Adipocyte (in vitro differentiated cells): ENCODE measurements at places on chromosomes 7 and 10.

GRCh38 chr7:78510580-78511188 is 712.1 kb downstream of the PHTF2 start:
- peak; percentile 77 for DNase-seq

- no peak for DNase-seq
These were observed 493.6 kb downstream of the PTPRN2 start for GRCh38 chr7:158094046-158094445.

GRCh38 chr7:79692015-79692414 is 238.5 kb upstream of the MAGI2 start:
- DNase-seq = peak; percentile 69

- peak; percentile 34 for DNase-seq
These were observed 201.6 kb downstream of the MBL2 start for GRCh38 chr10:52571018-52571417.

GRCh38 chr10:114304571-114305421 is 65.7 kb downstream of the VWA2 start:
- peak; percentile 7 for DNase-seq

DNA sequence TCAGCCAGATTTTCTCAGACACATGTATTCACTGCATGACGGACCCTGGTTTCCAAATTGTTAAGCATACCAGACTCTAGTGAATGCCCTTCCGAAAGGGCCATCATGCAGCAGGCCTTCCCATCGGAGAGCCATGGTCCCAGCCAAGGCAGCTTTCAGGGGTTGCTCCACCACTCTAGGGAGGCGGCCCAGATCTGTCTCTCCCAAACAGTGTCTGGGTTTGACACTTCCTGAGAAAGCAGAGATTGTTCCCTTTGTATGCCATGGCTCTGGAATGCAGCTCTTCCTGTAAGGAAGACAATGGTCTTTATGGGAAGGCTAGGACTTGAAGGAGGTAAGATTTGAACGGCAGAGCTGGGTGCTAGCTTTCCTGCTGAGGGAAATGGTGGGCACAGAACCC is 178.8 kb upstream of the BMPER start:
- DNase-seq = no peak

DNA sequence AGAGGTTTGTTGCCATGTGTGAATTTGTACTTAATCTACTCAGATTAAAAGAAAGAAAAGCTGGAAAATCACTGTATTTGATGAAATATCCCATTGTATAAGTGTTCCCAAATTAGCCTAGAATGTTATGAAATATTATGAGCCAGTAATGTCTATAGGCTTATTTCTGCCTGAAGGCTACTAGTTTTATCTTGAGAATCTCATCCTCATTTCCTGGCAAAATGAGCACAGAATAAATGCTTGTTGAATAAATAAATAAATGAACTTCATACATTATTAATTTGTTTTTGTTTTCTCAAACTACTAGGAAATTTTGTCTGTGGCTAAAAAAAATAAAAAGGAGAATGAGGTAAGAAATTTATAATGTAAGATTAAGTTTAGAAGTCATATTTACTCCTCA is 25.5 kb downstream of the HELLS start:
- peak; percentile 16 for DNase-seq

- no peak for DNase-seq
These were observed 234.0 kb downstream of the TNS3 start for GRCh38 chr7:47347816-47348385.

DNA sequence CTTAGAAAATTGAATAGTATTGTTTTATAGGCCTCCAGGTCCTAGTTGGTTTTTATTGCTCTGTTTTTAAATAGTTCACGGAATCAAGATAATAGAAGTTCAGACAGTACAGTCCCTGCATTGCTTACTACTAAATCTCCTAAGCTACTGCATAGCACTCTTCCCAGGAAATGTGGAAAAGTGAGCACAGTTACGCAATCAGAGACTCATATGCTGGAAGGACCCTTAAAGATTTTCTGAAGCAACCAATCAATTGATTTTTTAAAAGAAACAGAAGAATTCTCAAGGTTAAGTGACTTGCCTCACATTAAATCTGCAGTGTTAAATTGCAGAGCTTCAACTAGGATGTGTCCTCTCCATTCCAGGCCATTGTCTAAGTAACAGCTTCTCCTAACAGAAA is 23.1 kb upstream of the DIP2C start:
- no peak for DNase-seq

GRCh38 chr7:139842401-139843210 is 13.5 kb downstream of the TBXAS1 start:
- no peak for DNase-seq

DNA sequence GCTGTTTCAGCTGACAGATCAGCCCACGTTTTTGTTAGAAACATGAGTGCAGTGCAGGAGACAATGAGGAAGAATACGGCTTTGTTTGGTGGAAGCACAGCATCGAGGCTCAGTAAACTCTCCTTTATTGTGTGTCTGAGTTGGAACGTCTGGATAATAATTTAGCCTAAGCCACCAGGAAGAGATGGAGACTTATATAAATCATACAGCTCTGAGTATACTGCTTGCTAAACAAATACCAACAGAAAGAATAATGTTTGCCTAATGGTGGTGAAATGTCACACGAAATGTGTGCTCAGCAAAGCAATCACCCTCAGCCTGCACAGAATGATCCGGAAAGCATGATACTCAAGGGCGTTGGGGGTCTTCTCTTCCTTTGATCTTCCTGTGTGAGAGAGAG is 664.1 kb upstream of the ADARB2 start:
- DNase-seq = no peak

DNA sequence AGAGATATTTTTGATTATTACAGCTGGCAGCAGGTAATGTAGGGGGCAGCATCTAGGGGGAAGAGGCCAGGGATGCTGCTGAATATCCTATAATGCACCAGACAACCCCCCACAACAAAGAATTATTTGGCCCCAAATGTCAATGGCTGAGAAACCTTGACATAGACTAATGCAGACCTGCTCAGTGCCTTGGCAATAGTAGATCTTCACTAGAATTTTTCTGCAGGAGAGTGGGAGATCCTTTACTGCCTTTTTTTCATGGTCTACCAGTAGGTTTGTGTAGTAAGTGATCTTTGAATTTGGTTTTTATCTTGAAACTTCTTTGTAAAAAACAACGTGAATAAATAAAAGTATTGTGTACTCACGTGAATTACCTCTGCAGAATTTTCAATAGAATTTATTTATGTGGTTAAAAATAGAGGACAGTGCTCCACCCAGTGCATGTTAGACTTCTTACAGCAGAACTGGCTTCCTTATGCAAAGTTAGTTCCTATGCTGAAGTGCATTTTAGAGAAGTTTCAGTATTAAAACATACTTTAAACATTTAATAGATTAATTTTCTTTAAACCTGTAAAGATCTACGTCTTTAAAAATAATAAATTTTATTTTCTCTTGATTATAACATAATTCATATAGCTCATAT is 199.6 kb upstream of the HDAC9 start:
- DNase-seq = no peak

- no peak for DNase-seq
These were observed 59.7 kb downstream of the CXCL12 start for GRCh38 chr10:44325157-44325556.

- DNase-seq = peak; percentile 89
These were observed 93.5 kb downstream of the NRP1 start for GRCh38 chr10:33240931-33241330.

DNA sequence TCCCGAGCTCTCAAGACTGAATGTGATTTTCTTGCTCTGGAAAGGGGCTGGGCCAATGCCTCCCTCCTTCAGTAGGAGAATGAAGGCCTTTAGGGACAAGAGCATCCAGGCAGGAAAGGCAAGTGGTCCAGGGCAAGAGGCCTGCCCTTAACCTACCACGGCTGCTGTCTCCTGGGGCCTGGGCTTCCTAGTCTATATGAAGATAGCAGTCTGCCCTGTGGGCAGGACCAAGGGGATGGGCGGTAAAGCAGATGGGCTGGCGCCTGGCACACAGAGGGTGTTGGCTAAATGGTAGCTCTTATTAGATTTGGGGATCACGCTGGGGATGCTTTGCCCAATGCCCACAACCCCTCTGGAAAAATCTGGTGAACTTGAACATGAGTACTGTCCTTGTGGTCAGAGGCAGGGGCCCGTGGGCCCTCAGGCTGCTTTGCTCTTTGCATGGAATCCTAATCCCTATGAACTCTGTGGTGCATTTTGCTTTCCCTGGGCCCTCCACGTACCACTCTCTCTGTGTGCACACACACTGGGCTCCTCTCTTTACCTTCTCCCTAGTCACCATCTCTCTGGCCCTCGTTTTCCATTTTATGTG is 20.3 kb downstream of the CHAT start:
- no peak for DNase-seq

- no peak for DNase-seq
These were observed 603.1 kb upstream of the LRRTM3 start for GRCh38 chr10:66322777-66323176.
